ENCODE measurements at places on chromosomes 4 and X.

- DNase-seq, result peak; percentile 72
These were observed 378 bp upstream of the RPS6KA6 start for GRCh38 chrX:84188320-84188834.

GRCh38 chrX:79089896-79090584, 54.4 kb upstream of the GPR174 start:
- DNase-seq, result no peak

- no peak for DNase-seq
These were observed 9.6 kb upstream of the DLG3 start for GRCh38 chrX:70434914-70435586.

- DNase-seq, result no peak
These were observed 145.6 kb downstream of the ARX start for GRCh38 chrX:24870143-24870542.

DNA sequence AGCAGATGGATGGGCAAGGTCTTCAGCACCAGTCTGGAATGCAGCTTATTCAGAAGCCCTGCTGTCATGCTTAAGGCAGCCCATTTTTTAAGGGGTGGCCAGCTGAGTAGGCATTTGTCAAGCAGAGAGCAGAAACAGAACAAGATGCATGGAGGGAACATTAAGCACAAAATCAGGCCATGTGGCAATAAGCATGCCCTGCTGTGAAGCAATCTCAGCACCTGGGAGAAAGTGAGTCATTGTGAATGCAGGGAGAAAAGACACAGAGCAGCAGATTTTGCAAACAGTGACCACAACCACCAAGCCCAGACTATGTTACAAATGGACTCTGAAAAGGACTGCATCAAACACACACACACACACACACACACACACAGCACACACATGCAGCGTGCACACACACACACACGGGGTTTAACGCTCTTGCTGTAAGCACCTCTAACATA, 94.1 kb upstream of the GALNT7 start:
- DNase-seq, result no peak
